ENCODE measurements at places on chromosomes 7 and 10.

GRCh38 chr10:62917475-62918238, 101.5 kb upstream of the EGR2 start:
- DNase-seq, result no peak

DNA sequence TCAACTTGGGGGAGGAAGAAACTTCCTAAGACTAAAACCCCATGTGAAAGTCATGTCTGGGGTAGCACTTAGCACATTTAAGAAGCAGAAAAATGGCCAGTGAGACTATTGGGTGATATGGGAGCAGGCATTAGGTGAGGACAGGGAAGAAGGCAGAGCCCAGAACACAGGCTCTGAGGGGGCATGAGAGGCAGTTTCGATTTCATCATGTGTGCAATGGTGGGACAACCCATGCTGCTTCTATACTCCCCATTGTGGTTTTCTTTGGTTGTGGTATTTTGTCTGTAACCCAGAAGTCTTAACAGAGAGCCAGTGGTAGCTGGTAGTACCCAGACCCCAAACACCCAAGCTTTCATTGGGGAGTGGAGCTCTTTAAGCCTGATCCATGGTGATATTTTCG, 752.0 kb downstream of the GRID1 start:
- DNase-seq, result no peak

DNA sequence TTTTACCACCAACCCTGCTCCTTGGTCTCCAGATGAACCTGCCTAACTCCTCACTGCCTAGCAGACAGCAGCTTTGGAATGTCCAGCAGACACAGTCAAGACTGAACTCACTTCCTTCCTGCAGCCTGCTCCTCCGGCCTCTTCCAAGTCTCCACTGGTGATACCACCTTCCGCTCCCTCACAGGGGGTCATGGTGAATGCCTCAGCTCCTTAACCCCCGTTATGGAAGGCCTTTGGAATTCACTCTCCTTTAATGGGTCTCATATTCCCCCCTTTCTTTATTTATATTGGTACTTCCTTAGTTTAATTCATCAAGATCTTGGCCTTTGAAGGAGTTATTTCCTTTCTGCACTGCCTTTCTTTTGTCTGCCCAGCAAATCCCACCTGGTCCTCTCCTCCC, 44.9 kb upstream of the ZNF32 start:
- no peak for DNase-seq

DNA sequence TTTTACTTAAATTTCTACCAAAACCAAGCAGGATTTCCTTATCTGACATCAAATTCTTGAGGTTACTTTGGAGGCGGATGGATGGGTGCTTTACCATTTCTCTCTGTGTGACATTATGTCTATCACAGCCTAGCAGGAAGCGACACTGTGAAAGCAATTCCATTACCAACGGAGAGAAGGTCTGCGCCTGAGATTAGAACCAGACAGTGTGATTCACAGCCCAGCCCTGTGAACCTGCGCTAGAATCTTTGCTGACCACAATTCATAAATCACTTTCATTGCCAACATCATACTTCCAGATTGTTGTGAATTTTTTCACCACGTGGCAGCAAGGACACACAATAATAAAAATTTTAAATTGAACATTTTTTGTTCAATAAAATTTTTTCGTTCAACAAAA, 126.5 kb downstream of the CUBN start:
- DNase-seq, result no peak

DNA sequence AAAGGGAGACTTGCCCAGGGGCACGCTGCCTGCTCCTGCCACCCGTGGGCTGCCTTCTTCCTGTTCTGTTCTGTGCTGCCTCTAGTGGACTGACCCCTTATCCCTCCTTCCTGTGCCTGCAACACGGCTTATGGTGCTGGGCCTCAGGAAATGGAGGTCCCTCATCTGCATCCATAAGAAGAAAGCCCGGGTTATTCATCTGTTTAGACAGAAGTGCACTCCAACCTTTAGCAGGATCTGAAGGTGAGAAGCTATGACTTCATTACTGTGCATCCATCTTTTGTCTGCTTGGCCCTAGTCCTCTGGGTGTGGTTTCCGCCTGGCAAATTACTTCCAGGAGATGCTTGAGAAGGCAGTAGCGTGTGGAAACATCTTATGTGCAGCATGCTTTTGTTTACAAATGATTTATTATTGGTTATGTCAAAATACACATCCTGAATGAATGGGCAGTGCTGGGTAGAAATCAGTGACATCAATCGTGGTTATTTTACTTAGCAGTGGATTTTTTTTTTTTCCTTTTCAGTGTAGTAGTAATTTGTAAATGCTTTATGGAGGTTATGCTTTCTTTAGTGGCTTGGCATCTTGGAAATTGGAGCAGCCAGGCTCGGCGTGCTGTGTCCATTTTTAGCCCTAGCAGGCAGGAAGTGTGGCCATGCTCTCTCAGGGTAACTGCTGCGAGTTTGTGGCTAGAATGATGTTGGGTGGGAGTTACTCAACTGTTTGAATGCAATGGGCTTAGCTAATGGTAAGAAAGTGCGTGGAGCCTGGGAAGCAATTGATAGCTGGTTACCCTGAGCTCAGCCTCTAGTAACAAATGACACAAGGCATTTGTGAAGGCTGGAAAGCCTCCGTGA, 12.7 kb downstream of the PTPRE start:
- no peak for DNase-seq

DNA sequence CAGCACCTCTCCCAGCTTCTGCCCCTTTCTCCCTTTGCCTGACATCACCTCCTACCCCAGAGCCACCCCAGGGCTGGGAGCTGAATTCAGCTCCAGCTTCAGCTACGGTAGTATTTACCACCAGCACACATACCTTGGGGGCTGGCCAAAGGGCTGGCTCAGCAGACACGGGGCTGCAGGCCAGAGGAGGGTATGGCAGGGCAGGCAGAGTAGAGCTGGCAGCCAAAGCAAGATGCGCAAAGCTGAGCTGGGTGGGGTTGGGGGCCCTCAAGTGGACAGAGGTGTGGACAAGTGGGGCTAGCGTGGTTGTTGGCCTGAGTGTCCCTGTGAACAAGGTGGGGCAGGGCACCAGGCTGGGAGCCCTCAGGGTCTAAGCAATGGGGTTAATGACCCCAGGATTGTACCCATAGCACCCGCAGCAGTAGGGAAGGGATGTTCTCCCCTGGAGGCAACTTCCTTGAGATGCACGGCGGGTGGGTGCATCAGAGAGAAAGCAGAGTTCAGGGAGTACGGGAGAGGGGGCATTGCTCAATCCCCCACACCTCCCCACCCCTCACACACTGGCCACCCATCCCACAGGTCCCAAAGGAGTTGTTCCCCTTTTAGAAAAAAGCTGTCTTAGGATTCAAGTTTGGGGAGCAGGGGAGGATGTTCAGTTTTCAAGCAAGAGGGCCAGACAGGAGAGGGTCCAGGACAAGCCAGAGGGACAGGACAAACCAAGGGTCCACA, 8.0 kb downstream of the VSIR start:
- no peak for DNase-seq

DNA sequence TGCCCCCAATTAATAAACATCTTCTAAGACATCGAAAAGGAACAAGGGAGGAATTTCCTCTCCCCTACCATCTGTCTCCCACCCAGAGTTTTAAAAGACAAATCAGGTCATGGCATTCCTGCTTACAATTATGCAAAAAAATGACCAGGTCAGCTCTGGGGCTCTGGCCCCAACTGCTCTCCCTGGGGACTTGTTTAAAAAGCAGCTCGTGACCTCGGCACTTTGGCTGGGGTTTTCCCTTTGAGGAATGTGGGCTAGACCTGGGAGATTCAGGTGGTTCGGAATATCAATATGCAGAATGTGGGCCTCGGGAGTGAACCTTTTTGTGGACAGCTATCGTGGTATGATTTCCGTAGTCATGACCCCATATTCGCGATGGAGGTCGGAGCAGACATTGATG, 648 bp upstream of the RADIL start:
- DNase-seq, result no peak

DNA sequence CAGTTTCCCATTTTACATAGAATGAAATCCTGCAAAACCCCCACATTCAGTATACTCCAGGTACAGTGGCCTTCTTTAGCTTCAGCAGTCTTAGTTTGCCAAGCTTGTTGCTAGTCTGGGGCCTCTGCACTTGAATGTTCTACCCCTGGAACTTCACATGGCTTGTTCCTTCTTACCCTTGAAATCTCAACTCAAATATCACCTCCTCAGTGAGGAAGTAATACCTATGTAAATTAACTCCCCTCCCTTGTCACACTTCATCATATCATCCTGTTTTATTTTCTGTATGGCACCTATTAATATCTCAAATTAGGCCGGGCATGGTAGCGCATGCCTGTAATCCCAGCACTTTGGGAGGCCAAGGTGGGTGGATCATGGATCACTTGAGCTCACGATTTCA, 163.8 kb upstream of the KAT6B start:
- DNase-seq, result no peak

DNA sequence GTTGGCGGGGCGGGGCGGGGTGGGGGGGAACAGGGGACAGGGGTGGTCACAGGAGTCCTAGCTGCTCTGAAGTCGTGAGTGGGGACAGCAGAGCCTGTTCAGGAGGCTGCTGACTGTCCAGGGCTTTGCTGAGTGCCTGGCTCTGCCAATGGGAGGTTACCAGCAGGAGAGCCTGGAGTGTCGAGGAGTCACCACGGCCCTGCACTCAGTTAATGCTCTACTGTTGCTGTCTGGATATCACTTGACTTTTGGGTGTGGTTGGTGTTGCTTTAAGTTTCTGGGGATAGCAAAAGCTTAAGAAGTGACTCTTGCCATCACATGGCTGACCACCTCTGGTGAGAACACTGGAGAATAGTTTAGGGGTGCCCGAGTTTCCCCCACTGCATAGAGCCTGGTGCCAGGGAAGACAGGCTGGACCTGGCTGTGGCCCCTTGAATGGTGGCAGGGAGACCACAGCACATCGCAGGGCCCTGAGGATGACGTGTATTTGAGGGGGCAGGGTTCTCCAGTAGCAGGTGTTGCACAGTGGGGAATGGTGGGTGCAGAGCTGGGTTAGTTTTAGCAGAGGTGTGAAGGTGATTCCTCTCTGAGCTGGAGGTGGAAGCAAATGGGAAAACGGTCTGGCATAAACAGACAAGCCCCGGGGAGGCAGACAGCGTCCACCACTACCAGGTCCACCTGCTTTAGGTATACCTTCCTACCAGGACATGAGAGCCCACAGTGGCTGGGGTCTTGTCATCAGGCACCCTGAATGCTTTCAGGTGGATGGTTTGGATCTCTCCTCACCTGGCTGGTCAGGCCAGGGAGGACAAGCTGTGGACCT, 54.2 kb upstream of the CAMK2B start:
- no peak for DNase-seq

DNA sequence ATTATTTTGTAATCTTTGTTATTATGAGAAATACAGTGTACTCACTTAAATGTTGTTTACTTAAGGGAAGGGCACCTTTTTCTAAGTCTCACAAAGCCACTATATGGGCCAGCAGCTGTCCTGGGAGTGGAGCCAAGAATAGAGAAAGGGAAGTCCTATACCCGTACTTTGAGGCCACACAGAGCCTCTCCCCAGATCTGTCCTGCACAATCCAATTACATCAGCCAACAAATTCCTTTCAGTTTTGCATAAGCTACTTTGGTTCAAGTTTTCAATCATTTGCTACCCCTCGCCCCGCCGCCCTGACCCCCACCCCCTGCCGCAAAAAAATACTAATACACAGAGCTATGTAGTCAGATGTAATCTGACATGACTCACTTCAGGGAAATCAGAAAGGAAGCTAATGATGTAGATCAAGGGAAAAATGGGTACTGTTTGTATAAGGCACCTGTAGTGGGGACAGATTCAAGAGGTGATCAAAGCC, 297.4 kb upstream of the NEBL start:
- no peak for DNase-seq

DNA sequence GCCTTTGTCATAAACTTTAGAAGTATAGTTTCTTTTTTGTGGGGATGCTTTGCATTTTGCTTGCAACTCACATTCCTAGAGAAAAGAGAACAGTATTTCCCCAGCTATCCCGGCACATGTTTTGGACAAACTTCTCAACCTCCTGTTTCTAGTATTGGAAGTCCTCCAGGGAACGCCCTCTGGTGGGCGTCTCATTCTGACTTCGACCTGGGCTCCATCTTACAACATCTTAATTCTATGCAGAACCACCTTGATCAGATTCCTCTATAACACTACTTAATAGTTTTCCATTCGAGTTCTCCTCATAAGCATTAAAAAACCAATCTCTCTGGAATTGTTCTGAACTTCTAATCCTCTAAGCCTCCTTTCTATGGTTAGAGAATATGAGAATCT, 139.5 kb upstream of the FZD8 start:
- no peak for DNase-seq

DNA sequence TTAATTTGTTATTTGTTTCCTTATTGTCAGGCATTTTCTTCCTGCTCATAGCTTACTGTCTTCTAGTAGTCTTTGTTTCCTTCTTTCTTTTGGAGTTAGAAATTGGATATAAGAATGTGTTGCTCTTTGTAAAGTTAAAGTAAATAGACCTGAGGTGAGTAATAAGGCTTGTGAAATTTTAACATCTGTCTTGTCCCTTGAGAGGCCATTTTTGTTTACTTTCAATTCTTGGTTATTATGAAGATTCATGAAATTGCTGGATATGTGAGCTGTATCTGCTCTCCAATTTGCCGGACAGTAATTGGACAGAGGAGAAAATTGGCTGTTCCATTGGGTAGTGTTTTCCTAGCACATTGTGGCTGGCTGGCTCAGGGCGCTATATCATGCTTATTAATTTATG, 260.7 kb downstream of the EXOC4 start:
- no peak for DNase-seq

GRCh38 chr10:133355991-133356390, 1.8 kb downstream of the FUOM start:
- DNase-seq, result no peak

- no peak for DNase-seq
Measured at GRCh38 chr10:86190291-86190690, 176.3 kb downstream of the GRID1 start.

DNA sequence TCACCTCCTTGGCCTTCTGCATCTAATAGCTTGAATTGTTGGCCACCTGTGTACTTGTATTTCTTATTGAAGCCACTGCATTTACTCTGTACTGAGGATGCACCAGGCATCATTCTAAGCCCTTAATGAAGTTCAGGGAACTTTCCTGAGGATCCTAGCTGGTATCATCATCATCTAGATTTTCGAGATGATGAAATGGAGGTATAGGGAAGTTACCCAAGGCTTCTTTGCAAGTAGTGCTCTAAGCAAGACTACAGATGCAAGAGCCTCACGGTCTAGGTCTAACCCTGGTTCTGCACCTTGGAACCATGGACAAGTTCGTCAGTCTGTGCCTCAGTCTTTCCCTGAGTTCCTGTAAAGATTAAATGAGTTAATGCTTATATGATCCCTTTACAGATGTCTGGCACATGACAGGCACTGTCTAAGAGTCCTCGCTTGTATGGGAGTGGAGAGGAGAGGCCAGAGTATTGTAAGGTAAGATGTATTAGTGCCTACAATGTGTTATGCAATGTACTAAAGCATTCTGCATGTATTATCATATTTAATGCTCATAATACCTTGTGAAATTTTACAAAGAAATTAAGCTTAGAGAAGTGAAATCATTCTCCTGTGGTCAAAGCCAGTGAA, 145.1 kb downstream of the KCNMA1 start:
- DNase-seq, result no peak

- DNase-seq, result no peak
Measured at GRCh38 chr10:114631666-114632417, 26.2 kb downstream of the ABLIM1 start.

GRCh38 chr10:88042160-88043100, 179.0 kb downstream of the PTEN start:
- DNase-seq, result no peak

All from cortex of kidney (tissue), 1 donor.